HT1080 (cell line): ENCODE measurements at places on chromosomes 5 and 9.

DNA sequence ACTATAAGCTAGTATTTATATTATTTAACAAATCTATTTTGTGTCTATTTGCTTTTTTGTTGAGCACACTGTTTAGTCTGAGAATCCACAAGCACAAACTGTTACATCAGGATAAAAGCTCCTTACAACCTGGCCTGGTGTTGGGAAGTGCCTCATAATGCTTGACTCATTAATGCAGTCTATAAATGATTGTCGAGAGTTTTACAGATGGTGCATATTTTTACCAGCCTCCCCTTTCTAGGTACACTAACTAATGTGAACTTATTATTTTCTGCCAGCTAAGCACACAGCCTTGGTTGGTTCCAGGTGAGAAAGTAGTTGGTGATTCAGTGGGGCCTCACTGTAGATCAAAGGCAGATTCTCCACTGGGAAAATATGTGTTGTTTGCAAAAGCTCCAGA is 151.0 kb upstream of the ADAMTS16 start:
- DNase-seq, result no peak

GRCh38 chr9:117104206-117104605 is 310.7 kb downstream of the ASTN2 start:
- DNase-seq, result no peak

DNA sequence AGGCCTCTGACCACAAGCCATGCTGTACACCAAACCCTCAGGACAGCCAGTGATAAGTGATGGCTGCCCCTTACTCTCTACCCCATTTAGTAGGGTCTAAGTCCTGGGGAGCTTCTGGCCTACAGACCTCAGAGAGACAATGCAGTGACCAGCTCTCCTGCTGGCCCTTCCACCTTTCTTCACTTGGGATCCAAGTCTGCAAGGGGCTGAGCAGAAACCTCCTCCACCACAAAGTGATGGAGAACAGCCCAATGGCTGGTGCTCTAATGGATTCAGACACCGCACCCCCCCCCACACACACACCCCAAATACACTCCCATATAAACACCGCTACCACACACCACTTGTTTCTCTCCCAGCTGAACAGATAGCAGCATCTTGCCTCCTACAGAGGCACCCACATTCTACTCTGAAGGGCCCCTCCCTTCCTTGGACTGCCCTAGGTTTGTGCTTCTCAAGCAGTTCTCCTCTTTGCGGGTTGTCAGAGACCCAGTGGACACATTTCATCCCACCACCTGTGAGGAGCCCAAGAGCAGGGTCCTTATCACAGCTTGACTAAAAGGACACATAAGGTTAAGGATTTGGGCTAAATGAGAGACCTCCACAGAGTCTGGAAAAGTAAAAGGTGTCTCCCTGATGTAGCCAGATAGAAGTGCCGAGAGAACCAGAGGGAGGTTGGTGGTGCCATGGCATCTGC is 1.3 kb upstream of the PDLIM4 start:
- no peak for DNase-seq

- DNase-seq, result no peak
Measured at GRCh38 chr9:83475741-83476140, 62.5 kb downstream of the FRMD3 start.

DNA sequence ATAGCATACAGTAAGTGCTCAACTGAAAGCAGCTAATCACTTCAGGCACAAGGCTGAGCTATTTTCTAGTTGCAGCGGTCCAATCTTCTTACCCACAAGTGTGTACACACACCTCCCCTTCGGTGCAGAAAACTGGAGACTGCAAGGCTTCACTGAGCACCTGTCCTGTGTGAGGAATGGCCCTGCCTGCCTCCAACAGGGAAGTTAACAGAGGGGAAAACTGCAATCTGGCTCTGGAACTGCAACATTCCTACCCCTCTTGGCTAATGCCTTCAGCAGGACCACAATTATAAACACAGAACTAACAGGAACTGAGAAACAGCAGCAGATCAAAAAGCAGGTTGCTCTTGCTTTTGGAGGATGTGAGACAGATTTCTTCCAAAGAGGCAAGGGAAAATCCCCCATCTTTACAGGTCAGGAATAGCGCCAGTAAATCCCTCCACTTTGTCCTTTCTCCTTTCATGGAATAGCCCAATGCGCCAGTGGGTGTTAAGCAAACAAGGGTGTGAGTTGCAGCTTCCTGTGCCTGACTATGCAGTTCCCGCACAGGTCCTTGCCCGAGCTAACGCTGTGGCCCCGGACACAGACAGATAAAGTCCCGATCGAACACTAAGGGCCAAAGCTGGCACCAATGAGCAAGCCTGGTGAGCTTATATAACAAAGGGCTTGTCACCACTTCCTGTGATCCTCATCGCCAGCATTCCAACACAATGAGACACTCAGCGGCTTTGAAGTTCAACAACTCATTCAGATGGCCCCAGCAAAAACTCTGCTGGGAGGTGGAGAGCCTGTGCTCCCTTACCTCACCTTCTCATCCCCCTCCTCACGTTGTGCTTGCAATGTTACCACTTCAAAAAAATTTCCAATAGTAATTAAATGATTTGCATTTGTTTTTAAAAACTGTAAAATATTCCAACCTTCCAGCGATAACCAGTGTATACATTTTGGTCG is 21.5 kb downstream of the SHB start:
- DNase-seq, result peak; percentile 99
